ENCODE measurements at places on chromosomes 7 and 10.

- no peak for DNase-seq
Observed at GRCh38 chr10:31693491-31693890, 235.1 kb downstream of the ARHGAP12 start.

DNA sequence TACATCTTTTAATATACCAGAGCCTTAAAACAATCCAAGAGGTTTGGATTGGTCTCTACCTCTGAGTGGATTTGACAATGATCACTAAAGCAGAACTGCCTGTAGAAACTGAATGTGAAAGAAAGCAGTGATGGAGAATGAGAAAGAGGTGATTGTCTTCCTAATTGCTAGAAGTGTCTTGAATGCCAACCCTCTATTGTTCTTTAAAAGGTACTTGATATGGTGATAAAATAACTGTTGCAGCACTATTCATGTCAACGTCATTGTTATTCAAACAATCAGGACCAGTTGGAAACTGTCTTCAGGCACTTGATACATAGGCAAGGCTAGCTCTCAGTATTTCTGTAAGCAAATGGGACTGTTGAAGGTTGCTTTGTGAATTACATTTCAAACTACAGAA lies 47.9 kb upstream of the ITPRID1 start:
- DNase-seq, result no peak

DNA sequence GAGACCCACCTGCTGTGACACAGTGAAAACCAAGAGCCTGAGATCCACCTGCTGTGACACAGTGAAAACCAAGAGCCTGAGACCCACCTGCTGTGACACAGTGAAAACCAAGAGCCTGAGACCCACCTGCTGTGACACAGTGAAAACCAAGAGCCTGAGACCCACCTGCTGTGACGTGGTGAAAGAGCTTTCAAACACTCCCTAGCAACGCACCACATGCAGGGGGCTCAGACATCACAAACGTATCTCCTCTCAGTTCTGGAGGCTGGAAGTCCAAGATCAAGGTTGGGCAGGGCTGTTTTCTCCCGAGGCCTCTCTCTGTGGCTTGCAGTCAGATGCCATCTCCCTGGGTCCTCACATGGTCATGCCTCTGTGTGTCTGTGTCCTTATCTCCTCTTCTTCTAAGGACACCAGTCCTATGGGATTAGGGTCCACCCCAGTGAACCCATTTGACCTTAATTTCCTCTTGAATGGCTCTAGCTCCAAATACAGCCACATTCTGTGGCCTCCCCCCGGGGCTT lies 43.8 kb downstream of the INSIG1 start:
- no peak for DNase-seq

GRCh38 chr7:51335057-51335456 lies 18.4 kb upstream of the COBL start:
- DNase-seq, result no peak

GRCh38 chr10:50452603-50453002 lies 171.2 kb downstream of the SGMS1 start:
- peak; percentile 25 for DNase-seq

DNA sequence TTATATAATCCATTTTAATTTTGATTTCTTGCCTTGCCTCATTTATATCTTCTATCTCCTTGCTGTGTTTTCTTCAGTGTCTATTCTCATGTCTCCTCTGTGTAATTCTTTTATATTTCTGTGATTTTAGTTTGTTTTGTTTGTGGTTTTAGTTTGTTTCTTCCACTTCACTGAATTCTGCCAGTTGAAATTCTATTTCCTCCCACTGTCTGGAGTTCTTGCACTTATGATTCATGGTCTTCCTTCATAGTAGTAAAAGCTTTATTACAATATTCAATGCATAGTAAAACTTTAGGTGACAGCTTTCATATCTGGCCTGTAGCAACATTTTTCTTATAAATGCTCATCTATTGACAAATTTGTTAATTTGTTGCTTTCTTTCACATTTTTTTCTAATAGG lies 113.3 kb downstream of the MAGI2 start:
- DNase-seq, result no peak

GRCh38 chr10:73923935-73924598 lies 13.1 kb downstream of the PLAU start:
- DNase-seq, result no peak

GRCh38 chr10:8047452-8048280 lies 6.8 kb upstream of the GATA3 start:
- DNase-seq, result peak; percentile 34

DNA sequence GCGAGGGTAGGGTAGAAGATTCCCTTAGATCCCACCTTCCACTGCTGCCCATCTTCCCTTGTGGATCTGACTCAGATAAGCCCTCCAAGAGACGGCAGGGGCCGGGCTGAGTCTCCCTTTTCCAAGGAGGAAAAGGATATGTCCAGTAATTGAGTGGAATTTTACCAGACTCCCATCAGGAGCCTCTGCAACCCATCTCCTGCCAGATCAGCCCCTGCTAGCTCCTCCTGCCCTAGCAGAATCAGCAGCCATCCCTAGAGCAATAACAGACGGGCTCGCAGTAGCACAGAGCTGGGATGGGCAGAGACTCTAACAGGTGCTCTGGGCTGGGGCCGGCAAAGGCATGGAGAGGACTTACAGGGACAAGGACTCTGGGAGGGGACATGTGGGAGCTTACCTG lies 73.5 kb downstream of the C10orf105 start:
- DNase-seq, result no peak

- peak; percentile 25 for DNase-seq
Observed at GRCh38 chr7:129376778-129377700, 57.2 kb upstream of the STRIP2 start.

GRCh38 chr10:35417313-35417625 lies 81.0 kb downstream of the CCNY start:
- DNase-seq, result no peak

DNA sequence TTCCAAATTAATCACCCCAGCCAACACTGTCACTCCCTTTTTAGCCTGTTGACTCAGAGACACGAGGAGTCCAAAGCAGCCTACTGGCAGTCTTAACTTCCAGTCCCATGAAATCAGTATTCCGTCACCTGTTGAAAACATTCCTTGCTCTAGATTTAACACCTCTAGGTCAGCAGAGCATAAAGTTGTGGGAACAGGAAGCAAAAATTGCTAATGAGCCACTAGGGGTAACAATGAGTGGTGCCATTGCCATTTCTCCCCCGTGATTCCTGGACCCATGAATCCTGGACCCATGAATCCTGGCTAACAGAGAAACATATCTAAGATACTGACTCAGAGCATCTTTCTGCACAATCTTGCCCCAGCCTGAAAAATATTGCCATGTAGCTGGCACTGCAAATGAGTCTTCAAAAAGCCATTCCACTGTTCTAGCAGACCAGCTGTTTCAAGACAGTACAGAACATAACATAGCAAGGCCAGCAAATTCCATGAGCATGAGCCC lies 252.7 kb upstream of the PTER start:
- no peak for DNase-seq

DNA sequence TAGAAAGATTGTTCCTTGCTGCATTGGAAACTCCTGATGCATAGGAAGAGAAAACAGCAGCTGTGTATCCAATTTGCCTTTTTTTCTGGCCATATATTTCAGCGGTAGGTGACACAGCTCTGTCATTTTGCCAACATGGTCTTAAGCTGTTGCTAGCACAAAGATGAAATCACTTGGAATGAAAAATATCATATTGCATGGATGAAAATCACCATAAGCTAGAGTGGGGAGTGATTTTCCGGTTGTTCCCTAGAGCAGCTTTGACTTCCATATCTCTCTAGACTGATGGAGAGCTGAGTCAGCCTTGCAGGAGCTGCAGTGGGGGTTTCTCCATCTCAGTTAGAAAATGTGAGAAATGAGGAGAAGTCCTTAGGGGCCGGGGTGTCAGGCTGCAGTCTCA lies 38.3 kb upstream of the BTBD16 start:
- no peak for DNase-seq

GRCh38 chr7:113698556-113699220 lies 220.1 kb downstream of the PPP1R3A start:
- peak; percentile 7 for DNase-seq

DNA sequence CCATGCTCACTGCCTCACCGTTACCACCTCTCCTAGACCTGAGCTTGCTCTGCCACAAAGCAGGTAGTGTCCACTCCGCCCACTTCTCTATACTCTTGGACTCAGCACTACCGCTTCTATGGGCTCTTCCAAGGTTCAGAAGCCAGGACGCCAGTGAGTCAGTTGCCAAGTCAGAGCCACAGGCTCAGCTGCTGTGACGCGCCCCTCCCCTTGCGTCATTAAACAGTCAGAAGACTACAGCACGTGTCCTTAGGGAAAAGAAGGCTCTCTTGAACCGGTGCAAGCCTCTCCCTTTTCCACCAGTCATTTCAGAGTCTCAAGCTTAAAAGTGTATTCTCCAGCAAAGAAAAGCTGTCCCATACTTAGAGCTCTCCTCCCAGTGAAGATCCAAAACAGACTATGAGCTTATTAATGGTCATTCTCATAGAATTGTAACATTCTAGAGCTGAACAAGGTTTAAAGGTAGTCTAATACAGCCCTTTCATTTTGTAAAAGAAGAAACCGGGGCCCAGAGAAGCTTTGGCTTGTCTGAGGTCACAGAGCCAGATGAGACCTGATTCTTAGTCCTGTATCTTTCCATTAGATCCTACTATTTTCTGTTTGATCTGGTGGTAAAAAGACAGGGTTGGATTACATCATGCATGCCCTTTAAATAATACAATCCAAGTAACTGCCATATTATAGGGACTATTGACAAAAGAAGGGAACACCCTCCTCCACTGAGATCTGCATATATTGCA lies 40.9 kb upstream of the MET start:
- DNase-seq, result no peak

DNA sequence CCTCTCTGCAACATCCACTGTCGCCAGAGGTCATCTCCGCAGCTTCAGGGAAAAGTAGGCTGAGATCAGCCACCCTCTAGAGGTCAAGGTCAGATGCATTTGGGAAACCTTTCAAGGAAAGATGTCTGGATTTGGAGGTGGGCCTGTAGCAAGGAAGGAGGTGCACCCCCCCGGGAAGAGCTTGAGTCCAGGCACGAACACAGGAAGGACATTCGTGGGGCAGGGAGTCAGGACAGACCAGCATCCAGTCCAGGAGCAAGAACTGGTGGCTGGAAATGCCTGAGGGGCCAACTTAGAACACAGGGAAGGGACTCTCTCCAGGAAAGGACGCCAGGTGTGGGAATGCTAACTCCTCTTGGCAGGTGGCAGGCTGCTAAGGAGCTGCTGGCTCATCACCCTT lies 614.1 kb upstream of the MGMT start:
- DNase-seq, result no peak

DNA sequence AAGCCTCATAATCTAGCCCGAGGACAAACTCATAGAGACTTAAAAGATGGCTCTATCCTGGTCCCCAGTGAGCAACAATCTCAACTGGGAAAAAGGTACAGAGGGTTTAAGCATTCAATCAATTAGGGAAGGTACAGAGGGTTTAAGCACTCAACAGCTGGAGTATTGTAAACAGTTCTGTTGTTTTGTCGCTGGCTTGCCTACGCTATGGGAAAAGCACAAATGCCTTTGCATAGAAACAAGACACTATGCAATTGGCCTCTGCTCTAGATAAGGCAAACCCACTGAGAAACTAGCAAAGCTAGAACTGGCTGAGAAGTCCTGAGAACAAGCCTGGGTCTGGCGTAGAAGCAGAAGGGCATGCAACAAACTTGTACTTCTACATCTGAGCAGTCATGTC lies 69.3 kb downstream of the GFRA1 start:
- no peak for DNase-seq

GRCh38 chr10:72702868-72703581 lies 11.1 kb downstream of the MCU start:
- no peak for DNase-seq

DNA sequence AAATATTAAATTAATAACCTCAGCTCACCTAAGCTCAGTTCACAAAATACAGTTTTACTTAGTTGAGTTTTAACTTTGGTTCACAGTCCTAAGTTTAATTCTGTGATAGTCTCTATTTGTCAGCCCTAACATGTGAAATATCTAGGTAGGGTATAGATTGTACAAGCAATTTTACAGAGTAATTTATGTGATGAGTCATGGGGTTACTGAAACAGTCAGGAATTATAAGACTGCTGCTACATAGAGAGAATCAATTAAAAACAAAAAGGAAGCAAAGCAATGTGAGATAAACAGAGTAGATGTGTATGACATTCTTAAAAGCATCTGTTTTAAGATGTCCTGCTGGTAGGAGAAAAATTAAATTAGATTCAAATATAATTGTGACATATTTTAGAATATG lies 1018.2 kb upstream of the KCND2 start:
- no peak for DNase-seq

DNA sequence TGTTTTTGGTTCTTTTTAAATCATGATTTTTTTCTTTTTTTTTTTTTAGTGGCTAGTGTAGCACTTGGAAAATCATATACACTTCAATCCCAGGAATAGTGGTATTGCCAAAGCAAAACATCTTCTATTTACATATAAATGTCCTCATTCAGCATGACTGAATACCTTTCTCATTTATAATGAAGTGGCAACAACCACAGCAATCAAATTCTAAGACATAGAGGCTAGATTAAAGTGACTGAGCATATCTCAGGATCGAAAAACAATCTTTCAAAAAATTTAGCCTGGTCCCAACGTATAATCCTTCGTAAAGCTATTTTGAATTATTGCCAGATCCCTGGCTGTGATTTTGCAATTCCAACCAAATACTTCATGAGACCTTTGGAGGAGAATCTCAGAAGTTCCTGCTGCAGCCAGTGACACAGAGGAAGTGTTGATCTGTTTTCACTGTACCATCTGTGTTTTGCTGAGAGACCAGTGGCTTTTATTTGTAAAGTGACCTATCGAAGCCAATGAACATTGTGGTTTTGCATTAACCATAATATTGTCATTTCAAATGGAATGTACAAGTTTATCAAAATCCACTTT lies 29.8 kb upstream of the SP8 start:
- DNase-seq, result no peak

DNA sequence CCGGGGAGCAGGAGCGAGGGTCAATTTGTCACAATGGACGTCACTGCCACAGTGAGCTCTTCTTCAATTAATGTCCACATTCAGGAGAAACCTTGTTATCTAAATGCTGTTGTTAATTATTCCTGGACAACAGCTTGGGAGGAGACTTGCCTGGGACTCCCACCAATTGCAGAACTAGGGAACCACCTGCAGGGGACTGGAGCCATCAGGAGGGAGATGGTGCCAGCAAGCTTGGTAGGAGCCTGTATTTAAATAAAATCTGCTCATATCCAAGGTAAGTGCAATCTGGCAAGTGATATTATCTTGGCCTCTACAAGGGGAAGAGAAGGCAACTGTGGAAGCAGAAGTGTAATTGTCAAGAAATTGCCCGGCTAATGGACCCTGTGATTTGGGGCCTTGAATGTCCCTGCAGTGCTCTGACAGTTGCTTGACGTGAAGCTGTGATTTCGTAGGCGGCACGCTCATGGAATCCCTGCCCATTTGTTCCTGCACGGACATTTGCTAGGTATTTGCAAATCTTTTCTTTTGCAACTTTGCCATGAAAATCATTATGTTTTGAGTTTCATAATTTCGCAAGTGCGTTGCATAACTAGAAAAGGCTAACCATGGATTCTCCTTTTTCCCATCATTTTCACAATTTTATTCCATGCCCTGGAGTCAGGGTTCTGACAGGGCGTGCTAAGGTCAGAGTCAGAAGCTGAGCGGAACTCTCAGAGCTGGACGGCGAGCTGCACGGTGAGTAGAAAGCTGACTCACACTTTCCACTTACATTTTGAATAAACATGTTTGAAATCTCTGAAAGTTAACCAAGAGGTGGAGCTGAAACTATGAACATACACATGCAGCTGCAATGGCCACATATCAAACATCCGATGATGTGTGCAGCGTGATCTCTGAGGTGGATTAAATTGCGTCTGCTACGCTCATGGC lies 84.9 kb upstream of the TCERG1L start:
- no peak for DNase-seq

GRCh38 chr7:140225562-140226249 lies 48.9 kb upstream of the KDM7A start:
- DNase-seq, result no peak

All from GM20000 (cell line).